ENCODE measurements at places on chromosomes 11 and 22. TPM values are rescaled to one million over a fixed set of nuclear protein-coding genes. Genes with fewer than 3 reads are reported as not detected.

DNA sequence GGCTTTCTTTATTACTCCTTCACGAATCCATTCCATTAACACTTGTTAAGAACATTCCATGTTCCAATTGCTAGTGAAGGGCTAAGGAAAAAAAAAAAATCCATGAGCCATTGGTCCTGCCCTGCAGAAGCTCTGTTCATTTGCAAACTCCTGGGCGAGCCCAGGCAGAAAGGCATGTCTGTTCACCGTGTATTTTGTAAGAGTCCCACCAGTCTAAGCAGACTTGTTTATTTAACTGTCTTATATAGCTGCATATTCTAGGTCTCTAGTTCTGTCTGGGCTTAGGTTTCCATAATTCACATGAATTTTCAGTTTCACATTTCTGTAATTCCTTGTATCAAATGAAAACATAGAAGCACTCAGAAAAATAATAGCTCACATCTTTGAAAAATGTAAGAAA lies 97.4 kb upstream of the POU2AF2 start:
- no peaks in the 10 kb centered on the region for H3K27me3 ChIP-seq
- no peaks in the 10 kb centered on the region for H3K36me3 ChIP-seq
- H3K27ac ChIP-seq = no peak overlapping the region
- DNase-seq = no peak

DNA sequence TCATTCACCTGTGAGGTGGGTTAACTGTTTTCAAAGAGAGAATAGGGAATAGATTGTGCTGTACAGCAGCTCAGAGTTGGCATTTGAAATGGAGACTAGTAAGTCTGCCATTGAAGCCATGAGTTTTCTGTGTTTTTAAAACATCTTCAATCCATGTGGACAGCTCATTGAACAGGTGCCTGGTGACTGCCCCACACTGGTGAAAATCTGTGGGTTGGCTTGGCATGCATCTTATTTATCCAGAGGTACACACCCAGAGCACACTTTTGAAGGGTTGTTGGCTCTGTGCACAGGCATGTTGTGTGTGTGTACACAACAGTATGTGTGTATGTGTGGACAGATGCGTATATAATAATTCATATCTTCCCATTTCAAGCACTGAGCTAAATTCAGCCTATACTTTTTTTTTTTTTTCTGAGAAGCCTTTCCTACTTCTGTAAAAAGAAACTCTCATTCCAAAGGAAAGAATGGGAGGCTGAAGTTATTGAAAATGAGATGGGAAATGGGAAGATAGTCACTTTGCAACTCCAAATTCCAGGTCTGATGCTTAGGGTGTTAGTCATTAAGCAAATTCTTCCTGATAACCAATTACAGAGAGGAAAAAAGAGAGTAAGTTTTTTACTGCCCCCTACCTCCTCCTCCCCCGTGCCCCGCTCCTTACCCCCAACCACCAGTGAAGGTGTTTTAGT lies 7.0 kb upstream of the LYVE1 start:
- no peak for DNase-seq
- peaks cover 8% of the 10 kb centered on the region for H3K4me1 ChIP-seq
- H3K27ac ChIP-seq = no peak overlapping the region
- H3K4me3 ChIP-seq = no peak overlapping the region

DNA sequence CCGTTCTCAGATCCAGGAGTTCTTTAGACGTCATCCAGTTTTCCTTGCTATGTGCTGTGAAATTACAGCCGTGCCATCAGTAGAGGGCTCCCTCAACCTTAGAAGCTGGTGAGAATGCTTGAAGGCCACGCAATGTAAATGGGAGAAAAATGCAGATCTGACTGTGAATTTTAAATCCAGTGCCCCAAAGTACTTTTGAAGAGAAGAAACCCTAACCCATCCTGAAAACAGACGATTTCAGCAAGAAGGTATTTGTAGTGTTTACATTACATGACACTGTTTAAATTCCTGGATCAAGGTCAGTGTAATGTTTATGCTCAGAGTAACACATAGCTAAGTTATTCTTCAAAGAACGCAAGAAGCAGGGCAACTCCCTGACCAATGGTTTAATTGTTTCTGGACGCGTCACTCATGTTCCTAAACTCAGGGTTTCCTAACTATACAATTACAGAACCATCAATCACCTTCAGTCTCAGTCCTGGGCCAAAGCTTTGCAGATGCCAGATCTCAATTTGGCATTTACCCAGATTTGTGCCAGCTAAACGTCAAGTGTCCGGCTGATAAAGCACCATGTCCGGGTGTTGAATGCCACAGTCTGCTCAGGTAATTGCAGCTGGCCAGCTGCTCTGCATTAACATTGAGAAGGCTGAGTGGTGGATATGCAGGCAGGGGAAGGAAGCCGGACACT lies 38.2 kb downstream of the ADAMTS8 start:
- no peak overlapping the region for H3K4me3 ChIP-seq
- H3K27ac ChIP-seq = peak overlapping the region; percentile 78
- H3K36me3 ChIP-seq = no peaks in the 10 kb centered on the region

DNA sequence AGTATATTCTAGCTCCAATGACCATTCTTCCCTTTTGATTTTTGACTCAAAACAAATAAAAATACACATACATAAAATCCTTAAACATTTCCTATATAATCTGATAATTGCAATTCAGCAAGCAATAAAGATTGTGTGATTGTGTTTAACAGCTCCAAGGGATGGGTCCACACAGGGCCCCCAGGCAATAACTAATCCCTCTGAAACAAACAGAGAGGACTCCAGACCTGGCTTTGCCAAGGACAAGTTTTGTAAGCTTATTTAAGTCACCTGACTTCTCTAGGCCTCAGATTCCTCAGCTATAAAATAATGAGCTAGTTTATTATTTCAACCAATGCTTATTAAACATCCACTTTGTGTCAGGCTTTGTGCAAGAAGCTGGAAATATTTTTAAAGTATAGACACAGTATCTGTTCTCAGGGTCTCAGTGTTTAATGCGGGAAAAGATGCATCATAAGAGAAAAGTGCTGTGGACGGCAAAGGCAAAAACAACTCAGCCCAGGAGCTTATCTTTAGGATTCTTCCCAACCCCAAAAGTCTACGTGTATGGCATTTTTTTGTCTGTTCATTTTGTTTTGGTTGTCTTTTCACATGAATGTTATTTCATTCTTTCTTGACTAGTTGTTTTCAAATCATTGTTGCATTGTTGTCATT lies 20.1 kb downstream of the FZD4 start:
- no peaks in the 10 kb centered on the region for H3K4me1 ChIP-seq
- H3K4me3 ChIP-seq = no peak overlapping the region
- H3K27me3 ChIP-seq = no peaks in the 10 kb centered on the region
- H3K27ac ChIP-seq = no peak overlapping the region

GRCh38 chr11:8971924-8972316 lies 7.7 kb upstream of the TMEM9B start:
- no peak for DNase-seq
- no peak overlapping the region for H3K27ac ChIP-seq
- no peak overlapping the region for H3K4me3 ChIP-seq
- no peaks in the 10 kb centered on the region for H3K36me3 ChIP-seq

DNA sequence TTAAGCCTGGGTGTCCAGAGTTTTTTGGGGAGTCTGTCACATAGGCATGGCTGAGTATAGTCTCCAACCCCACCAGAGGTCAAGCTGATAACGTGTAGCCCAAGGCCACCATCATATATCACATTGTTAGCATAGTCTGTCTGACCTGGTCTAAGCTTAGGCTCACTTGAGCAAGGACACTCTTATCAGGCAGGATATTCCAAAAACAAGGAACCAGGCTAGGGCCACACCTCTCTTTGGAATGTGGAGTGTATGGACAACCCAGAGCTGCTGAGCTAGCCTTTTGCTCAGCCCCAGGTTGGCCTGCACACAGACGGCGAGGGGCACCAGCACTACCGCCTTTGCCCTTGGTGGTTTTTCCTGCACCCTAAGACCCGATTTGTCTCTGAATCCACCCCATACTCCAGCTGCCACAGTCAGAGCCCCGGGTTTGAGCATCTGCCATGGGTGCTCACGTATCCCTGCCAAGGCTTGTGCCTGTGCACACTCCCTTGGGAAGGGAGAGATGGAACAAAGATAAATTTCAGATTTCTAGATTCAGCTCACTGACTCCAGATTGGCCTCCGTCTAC lies 7.2 kb downstream of the SNAP29 start:
- H3K27me3 ChIP-seq = no peaks in the 10 kb centered on the region
- no peak for DNase-seq
- peaks cover 13% of the 10 kb centered on the region for H3K36me3 ChIP-seq
- H3K4me1 ChIP-seq = peaks cover 67% of the 10 kb centered on the region
- H3K27ac ChIP-seq = peak overlapping the region; percentile 85

DNA sequence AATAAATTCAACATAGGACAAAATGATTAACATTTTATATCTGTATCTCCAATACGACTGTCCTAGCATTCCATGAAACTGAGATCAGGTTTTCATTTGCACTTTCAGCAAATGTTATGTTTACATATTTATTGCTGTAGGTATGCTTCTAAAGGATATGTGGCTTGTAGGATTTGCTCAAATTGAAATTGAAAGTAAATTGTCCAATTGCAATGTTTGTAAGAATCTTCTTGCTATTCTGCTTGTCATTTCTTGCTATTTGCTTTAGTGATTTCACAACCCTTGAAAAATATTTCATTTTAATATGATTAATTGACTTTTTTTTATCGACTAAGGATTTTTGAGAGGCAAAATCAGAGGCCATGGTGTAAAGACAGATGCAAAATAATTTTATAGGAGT lies 904.2 kb upstream of the RAG2 start:
- DNase-seq = no peak
- H3K27ac ChIP-seq = no peak overlapping the region
- peaks cover 7% of the 10 kb centered on the region for H3K4me1 ChIP-seq
- no peaks in the 10 kb centered on the region for H3K27me3 ChIP-seq

DNA sequence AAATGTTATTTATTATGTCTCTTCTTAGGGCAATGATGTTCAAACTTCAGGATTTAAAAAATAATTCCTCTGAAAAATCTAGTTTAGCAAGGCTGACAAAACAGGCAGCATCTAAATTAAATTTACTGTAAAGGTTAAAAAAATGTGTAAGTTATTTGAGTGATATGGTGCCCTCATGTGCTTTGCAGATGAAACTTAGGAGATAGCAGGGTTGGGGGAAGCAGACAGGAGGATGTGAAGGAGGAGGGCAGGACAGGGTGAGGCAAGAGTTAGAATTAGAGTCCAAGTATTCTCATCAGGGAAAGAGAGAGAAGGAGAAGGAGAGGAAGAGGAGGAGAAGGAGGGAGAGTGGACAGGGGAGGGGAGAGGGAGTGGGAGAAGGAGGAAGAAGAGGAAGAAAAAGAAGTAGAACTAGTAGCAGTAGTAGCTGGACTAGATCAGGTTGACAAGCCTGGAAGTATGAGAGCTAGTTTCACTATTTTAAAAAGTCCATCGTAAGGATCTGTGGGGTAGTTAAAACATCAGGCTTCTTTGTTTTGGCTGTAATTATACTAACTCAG lies 141.2 kb upstream of the SESN3 start:
- H3K27ac ChIP-seq = no peak overlapping the region
- no peaks in the 10 kb centered on the region for H3K27me3 ChIP-seq
- no peaks in the 10 kb centered on the region for H3K4me1 ChIP-seq

- DNase-seq = no peak
- H3K27ac ChIP-seq = no peak overlapping the region
- no peaks in the 10 kb centered on the region for H3K36me3 ChIP-seq
- H3K27me3 ChIP-seq = no peaks in the 10 kb centered on the region
- H3K4me1 ChIP-seq = peaks cover 30% of the 10 kb centered on the region
- H3K4me3 ChIP-seq = no peak overlapping the region
Observed at GRCh38 chr11:62400760-62401159, 18.1 kb upstream of the SCGB1A1 start.

- peaks cover 18% of the 10 kb centered on the region for H3K4me1 ChIP-seq
- DNase-seq = peak; percentile 33
- H3K36me3 ChIP-seq = no peaks in the 10 kb centered on the region
- H3K27me3 ChIP-seq = no peaks in the 10 kb centered on the region
- H3K27ac ChIP-seq = peak overlapping the region; percentile 13
Observed at GRCh38 chr11:118247041-118247440, 5.1 kb downstream of the MPZL3 start.

DNA sequence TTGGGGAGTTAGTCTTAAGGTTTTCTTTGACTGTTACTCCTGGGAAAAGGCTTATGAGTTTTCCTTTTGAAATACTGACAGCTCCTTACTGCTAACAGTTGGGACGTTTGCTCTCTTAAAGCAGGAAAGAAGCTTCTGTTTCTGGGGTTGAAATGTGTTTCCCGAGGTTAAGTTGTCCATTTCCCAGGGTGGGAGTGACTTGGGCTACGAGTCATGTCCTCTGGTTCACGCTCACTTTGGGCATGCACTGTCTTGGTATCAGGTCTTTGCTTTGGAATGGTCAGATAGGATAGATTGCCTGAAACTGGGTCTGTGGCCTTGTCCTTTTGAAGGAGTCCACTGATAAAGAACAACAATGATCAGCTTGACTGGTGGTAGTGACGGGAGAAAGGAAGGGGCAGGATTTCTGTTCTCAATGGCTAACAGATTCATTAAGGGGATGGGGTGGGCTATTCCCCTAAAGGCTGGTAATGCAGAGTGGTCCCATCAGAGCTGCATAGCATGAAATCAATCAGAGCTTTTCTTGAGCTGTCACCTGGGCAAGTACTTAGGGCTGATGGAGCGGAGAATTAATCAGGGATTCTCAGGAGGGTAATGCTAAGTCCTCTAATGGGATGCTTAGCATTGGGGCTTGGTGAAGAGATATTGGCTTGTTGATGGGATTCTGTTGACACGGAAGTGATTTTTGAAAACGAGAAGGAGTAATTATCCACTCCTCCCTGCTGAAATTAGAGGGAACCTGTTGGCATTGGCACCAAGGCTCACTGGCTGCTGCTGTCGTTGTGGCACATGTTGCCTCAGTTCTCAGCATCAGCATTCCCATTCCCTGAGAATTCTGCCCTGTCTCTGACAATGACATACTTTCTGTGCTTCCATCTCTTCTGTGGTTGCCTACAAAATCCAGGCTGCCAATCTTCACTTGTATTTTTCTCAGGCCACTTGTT lies 81.6 kb downstream of the TEAD1 start:
- H3K4me1 ChIP-seq = no peaks in the 10 kb centered on the region
- H3K27ac ChIP-seq = no peak overlapping the region
- no peaks in the 10 kb centered on the region for H3K36me3 ChIP-seq
- no peaks in the 10 kb centered on the region for H3K27me3 ChIP-seq
- no peak for DNase-seq
- H3K4me3 ChIP-seq = no peak overlapping the region

DNA sequence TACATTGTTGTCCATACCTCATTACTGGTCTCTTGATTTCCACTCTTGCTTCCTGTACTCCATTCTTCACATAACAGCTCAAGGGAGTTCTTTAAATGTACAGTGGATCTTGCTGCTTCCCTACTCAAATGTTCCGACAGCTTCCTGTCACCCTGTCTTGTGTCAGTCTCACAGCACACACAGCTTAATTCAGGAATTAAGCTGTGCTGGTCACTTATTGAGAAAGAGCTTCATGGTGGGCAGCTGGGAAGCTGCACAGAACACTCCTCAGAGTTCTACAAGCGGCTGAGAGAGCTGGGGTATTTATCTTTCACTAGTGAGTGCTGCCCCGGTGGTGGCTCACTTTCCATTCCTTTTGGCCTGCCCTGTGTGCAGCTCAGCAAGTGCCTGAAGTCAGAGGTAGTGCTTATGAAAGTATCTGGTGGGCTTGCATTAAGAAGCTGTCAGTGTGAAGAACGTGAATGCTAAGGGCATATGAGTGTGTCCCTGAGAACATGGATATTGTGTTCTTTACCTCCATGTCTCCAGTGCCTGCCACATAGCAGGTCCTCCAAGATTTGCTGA lies 48.7 kb downstream of the KCNQ1OT1 start:
- no peaks in the 10 kb centered on the region for H3K4me1 ChIP-seq
- H3K4me3 ChIP-seq = no peak overlapping the region
- no peak for DNase-seq
- no peak overlapping the region for H3K27ac ChIP-seq

ANKK1 gene
- 0.40 TPM for total RNA-seq

SCT gene
- total RNA-seq = not detected

PANX2 gene
- 0.27 TPM for total RNA-seq

ALG12 gene
- 22.7 TPM for total RNA-seq

OR52H1 gene
- total RNA-seq = 0.26 TPM

LINC01488 gene
- total RNA-seq = not detected

HTR3B gene
- not detected for total RNA-seq

LIF gene
- total RNA-seq = 2.6 TPM

KRTAP5-2 gene
- not detected for total RNA-seq

KCNK4 gene
- total RNA-seq = 0.86 TPM

All from natural killer cell (primary cell).